SJSA1 (cell line): ENCODE measurements at places on chromosomes 1 and 21. TPM values are rescaled to one million over a fixed set of nuclear protein-coding genes. Genes with fewer than 3 reads are reported as not detected.
A peak's percentile ranks its signal among the peaks of the same experiment; 100 is the strongest.

DNA sequence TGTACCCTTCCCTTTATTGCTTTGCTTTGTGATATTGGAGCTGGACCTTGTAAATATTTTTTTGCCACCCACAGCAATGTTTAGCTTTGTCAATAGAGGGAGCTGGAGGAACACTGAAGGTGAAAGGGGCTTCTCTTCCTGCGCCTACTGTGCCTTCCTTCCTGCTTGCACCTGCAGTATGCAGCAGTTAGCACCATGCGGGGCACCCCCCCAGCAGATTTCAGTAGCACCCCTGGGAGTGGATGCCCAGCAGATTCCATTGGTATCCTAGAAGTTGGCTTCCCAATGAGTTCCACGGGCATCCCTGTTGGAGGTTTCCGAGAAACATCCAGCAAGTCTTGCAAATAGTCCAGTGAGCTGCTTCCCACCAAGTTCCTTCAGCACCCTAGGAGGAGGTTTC is 25.6 kb downstream of the S100A10 start:
- H3K36me3 ChIP-seq, result no peaks in the 10 kb centered on the region
- no peak overlapping the region for H3K4me3 ChIP-seq
- peak; percentile 51 for DNase-seq
- no peaks in the 10 kb centered on the region for H3K27me3 ChIP-seq
- H3K4me1 ChIP-seq, result peaks cover 10% of the 10 kb centered on the region

DNA sequence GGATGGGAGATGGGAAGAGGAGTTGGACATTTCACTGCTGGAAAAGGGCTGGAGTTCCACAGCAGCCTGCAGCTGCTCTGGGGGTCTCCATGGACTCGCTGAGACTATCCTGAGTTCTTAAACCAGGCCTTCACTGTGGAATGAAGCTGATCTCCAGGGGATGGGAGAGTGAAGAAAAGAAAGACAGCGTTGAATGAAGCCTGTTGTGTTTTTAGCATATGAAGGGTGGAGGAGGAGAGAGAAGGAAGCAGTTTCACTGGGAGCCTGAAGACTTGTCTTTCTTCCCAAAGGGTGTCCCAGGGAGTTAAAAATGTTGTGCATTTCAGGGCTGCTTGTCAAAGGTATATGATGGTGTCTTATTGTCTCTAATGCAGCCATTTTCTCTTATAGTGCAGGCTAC is 9.2 kb downstream of the ROR1 start:
- H3K27me3 ChIP-seq, result no peaks in the 10 kb centered on the region
- no peak overlapping the region for H3K27ac ChIP-seq
- no peaks in the 10 kb centered on the region for H3K36me3 ChIP-seq
- no peak for DNase-seq
- peaks cover 25% of the 10 kb centered on the region for H3K4me1 ChIP-seq
- H3K4me3 ChIP-seq, result no peak overlapping the region

DNA sequence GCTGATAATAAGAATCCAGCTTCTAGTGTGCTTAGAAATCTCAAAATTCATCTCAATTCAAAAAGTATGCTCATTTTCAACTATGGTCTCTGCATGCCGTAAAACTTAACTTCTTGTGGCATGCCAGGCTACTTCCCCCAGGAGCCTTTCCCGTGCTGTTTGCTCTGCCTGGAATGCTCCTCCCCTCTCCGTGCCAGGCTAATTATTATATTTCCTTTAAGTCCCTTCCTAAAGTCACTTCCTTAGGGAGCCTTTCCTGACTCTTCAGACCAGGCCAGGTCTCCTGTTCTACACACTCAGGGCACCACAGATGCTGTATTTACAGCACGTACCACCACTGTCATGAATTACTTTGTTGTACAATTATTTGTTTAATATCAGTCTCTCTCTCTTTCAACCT is 67.1 kb upstream of the PPP2R5A start:
- peaks cover 32% of the 10 kb centered on the region for H3K4me1 ChIP-seq
- H3K4me3 ChIP-seq, result no peak overlapping the region
- H3K27ac ChIP-seq, result peak overlapping the region; percentile 40; the same call in 1 of the 2 replicates
- H3K36me3 ChIP-seq, result no peaks in the 10 kb centered on the region
- H3K27me3 ChIP-seq, result no peaks in the 10 kb centered on the region

Gene NBPF12
- 3.5 and 4.8 TPM in 2 replicates for total RNA-seq

DNA sequence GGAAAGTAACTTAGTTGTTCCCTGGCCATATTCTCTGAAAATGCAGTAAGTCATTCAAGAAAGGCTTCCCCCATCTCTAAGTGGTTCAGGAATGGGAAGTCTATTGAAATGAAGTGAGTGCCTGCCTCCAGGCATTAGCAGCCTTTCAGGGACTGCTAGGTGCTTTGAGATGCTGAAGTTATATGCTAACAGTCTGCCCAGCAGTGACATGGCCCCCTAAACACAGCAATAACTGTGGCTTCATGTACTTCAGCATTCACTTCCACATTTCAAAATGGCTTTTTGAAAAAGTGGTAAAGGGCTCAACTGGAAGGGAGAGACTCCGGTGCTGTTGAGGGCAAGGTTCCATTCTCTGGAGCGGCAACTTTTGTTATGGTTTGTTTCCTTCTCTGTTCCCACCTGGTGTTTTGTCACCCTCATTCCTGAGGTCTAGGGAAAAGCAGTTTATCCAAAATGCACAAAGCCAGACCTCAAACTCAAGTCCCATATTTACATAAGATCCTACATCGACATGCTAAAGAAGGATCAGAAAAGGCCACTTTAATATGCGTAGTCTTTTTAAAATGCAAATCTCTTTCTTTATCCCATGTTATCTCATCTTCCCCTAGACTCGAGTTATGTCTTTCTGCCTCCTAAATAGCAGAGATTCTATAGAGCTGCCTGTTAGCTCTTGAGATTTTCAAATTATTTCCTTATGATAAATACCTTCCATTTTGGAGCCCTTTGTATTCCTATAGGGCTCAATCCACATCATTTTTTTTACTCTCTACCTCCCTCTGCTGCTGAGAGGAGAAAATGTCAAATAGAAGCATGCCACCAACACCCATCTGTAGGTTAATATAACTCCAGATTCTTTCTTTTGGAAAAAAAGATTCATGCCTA is 34.2 kb upstream of the LRRC8C start:
- DNase-seq, result no peak
- no peak overlapping the region for H3K27ac ChIP-seq
- no peaks in the 10 kb centered on the region for H3K36me3 ChIP-seq

GRCh38 chr1:177023249-177023648 is 141.3 kb downstream of the ASTN1 start:
- H3K36me3 ChIP-seq, result no peaks in the 10 kb centered on the region
- no peaks in the 10 kb centered on the region for H3K27me3 ChIP-seq
- no peak overlapping the region for H3K4me3 ChIP-seq
- no peak for DNase-seq
- H3K4me1 ChIP-seq, result no peaks in the 10 kb centered on the region

- H3K27ac ChIP-seq, result no peak overlapping the region
- DNase-seq, result no peak
- no peaks in the 10 kb centered on the region for H3K4me1 ChIP-seq
- no peaks in the 10 kb centered on the region for H3K27me3 ChIP-seq
- no peaks in the 10 kb centered on the region for H3K36me3 ChIP-seq
- H3K4me3 ChIP-seq, result no peak overlapping the region
These were observed 35.8 kb downstream of the UBASH3A start for GRCh38 chr21:42439284-42440186.

Gene ACBD6
- 71.7 and 75.3 TPM in 2 replicates for total RNA-seq
